ENCODE measurements at places on chromosomes 12 and 14.

GRCh38 chr12:66804563-66804974 lies 125.7 kb upstream of the GRIP1 start:
- DNase-seq = no peak

DNA sequence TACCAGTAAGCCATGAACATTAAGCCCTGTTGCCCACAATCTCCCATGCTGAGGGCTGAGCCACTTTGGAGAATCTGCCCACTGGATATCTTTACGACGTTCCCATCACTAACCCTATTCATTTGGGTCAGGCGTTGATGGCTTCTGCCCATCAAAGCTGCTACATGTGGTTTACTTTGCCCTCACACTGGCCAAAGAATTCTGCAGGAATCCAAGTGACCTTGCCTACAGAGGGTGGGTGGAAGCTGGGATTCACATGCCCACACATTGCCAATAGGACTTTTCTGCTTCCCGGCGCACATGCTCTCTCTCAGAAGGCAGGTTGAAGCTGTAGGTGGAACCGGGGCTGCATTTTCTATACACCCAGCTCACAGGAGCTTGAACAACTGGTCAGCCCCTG lies 28.3 kb downstream of the OAS2 start:
- DNase-seq = no peak

GRCh38 chr12:58435647-58436046 lies 484.7 kb downstream of the LRIG3 start:
- DNase-seq = no peak

GRCh38 chr14:74941676-74942097 lies 13.7 kb downstream of the PGF start:
- no peak for DNase-seq

GRCh38 chr12:50765095-50765911 lies 1.4 kb downstream of the ATF1 start:
- DNase-seq = no peak

- no peak for DNase-seq
Measured at GRCh38 chr12:79367032-79367589, 323.7 kb downstream of the PAWR start.

DNA sequence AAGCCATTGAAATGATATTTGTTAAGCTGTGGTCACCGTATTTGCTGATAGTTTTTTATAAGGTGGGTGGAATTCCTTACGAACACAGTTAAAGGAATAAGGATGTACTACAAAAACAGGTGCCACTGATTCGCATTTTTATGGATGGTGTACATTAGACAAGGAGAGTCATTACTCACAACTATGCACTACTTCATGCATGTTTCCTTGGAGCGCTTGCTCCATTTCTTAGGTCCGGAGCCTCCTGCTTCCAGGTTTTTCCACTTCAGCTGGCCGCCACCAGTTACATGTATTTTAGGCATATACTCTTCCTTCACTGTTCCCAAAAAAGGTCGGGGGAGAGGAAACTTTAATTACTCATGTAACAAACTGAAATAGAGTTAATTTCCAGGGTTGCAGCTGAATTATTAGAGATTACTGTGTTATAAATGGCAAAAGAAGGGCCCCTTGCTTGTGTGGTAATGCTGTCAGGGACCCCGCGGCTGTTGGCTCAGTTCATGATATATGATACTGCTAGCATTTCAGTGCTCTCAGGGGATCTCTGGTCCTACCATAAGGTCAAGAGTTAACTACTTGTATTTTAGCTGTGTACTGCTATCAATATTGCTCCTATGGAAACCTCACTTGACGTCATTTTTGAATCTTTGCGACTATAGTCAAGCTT lies 454.7 kb downstream of the NPAS3 start:
- DNase-seq = no peak

GRCh38 chr14:53391156-53391555 lies 238.0 kb upstream of the DDHD1 start:
- DNase-seq = no peak

- no peak for DNase-seq
Measured at GRCh38 chr14:68840454-68840853, 47.6 kb upstream of the ZFP36L1 start.

- no peak for DNase-seq
Measured at GRCh38 chr14:101619484-101619883, 58.2 kb downstream of the DIO3 start.

DNA sequence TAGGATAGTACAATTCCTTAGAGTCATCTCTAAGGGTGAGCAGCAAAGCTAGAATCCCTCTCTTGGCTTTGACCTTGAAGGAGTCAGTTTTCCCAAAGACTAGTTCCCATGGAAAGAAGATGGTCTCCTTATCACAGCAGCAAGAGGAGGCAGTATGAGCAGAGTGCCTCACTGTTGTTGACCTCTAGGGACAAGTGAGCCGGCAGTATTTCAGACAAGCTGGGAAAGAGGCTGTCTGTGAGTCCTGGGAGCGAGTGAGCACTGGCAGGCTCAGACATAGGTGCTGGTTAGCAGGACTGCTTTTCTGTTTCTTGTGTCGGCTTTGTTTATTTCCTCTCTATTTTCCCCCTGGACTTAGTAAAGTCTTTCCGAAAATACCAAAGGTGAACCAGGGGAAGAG lies 60.7 kb downstream of the NTF3 start:
- no peak for DNase-seq

DNA sequence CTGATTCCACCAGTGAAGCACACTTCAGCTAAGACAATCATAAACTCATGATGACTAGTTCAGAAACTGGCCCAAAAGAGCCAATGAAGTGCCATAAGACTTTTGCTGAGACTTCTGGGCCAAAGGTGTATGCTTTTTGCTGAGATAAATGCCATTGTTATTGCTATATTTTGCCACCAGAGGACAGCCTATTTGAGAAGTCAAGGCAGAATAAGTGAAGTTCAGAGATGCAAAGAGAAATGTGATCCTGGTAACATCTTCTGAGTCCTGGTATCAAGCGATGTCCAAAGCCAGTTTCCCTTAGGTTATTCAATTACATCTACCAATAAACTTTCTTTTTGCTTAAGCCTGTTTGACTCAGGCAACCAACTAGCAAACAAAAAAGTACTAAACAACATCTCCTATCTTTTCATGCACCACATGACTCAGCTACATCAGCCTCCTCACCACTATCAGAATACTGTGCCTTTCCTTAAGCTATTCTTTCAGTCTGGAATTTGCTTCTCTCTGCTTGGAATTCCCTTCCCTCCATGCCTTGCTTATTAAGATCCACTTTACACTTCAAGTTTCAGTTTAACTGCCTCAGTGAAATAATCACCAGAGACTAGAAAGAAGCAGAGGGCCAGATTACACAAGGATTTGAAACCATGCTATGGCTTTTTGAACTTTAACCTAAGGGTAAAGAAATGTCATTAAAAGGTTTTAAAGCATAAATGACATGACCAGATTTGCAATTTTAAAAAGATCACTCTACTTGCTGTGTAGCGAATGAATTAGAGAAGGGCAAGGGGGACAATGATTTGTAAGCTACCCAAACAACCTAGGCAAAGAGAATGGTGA lies 14.0 kb downstream of the CRY1 start:
- no peak for DNase-seq

GRCh38 chr14:65169351-65169750 lies 67.0 kb upstream of the MAX start:
- DNase-seq = no peak

- DNase-seq = no peak
Measured at GRCh38 chr14:100441271-100441947, 118.3 kb downstream of the SLC25A47 start.

DNA sequence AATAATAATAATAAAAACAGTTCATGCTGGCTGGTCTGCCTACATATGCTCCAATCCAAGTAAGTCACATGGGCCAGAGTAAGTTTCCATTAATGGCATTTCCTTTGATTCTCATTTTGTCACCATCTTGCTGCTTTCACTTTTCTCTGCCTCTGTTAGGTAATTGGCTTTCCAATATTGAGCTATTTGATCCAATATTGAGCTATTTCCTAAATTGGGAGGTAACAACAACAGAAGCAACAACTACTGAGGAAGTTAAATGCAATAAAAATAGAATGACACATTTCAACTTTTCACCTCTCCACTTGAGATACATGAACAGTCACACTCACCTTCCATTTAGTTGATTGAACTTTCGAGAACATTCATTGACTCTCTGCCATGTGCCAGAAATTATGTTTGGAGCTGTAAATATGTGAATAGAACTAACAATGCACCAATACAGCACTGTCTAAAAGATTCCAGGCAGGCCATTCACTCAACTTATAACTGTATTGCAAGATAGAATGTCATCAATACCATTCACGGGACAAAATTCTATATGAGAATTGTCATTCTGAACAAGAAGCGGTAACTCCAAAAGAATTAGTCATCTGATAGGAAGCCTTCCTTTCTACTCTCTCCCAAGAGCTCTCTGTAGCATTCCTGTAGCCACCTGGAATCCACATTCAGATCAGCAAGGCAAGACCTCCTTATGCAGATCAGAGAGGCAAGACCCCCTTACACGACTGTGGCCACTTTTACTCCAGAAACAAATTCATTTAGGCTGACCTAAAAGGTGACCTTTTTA lies 136.4 kb downstream of the PHLDA1 start:
- DNase-seq = no peak

GRCh38 chr12:105670672-105671071 lies 340.2 kb downstream of the C12orf75 start:
- DNase-seq = no peak

DNA sequence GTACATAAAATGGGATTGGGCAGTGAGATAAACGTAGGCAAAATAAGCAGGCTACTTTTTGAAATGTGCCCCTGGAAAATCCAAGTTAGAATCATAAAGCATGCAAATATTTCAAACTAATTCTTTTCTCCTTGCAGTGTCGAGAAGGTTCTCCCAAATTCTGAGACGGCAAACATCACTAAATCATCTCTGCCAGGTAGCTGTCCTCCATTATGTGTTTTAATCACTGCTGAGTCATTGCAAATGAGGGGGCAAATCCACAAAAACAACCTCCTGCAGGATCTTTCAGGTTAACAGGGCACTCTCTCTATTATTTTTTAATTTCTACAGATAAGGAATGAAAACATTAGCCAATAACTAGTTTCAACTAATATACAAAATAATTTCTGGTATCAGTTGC lies 63.2 kb upstream of the RIC8B start:
- no peak for DNase-seq

- no peak for DNase-seq
Measured at GRCh38 chr12:123731596-123731995, 19.4 kb downstream of the ATP6V0A2 start.

DNA sequence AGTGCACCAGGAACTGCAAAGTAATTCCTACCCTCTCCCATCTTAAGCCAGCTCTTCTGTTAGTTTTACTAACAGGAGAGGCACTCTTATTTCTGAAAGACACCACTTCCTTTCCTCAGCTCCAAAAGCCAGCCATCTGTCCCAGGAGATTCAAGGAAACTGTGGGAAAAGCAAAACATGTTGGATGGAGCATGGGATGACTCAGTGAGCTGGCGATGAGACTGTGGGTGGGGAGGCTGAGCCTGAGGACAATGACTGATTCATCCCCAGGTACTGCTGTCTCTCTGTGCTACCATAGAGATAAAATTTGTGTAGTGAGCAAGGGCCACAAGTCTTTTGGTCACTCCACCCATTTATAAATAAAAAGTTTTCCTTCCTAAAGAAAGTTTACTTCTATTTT lies 141.4 kb downstream of the MYRFL start:
- no peak for DNase-seq
